ENCODE measurements at places on chromosomes 7 and 10.

- no peak for DNase-seq
These were observed 105.8 kb downstream of the BMPER start for GRCh38 chr7:34011017-34011695.

DNA sequence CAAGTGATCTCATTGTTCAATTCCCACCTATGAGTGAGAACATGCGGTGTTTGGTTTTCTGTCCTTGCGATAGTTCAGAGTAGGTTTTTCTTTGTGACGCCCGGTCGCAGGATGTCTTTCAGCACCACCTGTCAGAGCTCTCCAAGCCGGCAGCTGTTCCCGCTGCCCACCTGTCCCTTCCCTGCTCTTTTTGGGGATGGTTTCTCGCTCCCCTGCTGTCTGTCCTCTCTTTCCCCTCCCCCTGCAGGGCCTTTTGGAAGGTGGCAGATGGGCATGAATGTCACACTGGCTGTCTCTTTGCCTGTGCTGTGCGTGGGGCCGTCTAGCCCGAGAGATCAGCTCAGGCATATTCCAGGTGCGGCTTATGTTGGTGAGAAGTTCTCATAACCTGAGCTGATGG lies 137.0 kb downstream of the GRK5 start:
- DNase-seq: no peak

- DNase-seq: no peak
These were observed 42.0 kb upstream of the DNAJB6 start for GRCh38 chr7:157294773-157295172.

GRCh38 chr7:148838905-148839304 lies 45.2 kb downstream of the EZH2 start:
- no peak for DNase-seq

DNA sequence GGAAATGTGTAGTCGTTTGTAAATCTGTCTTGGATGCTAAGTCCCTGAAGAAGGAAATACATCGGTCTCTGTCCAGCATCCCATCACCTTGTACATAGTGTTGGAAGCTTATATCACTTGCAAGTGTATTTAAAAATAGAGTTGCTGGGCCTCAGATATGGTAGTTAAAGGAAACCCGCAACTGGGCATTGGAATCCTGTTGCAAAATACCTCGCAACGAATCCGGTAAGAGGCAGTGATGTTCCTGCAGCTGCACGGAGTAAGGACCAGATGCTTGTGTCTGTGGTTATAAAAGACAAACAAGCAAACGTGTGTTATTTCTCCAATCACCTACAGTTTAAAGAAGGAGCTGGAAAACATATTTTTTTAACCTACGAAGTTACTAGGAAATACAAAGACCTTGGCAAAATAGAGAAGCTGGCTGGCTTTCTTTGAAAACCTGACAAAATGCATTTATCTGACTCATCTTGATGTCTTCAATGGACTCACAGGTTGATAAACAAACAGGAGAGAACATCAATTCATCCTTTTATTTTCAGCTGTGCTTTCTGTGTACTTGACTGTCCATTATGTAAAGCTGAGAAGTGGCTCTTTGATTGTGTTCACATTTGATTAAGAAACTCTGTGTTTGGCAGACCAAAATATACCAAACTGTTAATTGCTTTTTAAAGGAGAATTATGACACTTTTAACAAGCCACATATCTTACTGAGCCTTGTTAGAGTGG lies 326.4 kb downstream of the SFMBT2 start:
- peak; percentile 28 for DNase-seq

All from NCI-H187 treated with DMSO at 0.1 percent for 48 hours (cell line).